Erythroblast (primary cell): ENCODE measurements at places on chromosomes 6 and 20.

DNA sequence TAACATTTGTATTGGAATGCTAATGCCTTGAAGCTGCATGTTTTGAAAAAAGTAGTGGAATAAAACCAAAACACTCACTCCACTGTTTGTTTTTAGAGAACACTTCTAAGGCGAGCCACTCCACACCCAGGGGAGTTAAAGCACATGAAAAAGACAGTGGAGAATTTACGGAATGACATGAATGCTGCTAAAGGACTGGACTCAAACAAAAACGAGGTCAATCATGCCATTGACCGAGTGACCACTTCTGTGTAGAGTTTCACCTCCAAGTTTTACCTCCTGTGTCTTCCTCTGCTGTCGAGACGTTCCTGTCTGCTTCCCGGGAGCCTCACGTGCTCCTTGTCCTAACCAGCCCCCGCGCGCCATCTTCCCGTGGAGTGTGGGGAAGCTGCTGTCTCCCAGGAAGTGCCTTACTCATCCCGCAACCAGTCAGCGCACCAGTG, 127.8 kb downstream of the LRRC1 start:
- no peak for DNase-seq

DNA sequence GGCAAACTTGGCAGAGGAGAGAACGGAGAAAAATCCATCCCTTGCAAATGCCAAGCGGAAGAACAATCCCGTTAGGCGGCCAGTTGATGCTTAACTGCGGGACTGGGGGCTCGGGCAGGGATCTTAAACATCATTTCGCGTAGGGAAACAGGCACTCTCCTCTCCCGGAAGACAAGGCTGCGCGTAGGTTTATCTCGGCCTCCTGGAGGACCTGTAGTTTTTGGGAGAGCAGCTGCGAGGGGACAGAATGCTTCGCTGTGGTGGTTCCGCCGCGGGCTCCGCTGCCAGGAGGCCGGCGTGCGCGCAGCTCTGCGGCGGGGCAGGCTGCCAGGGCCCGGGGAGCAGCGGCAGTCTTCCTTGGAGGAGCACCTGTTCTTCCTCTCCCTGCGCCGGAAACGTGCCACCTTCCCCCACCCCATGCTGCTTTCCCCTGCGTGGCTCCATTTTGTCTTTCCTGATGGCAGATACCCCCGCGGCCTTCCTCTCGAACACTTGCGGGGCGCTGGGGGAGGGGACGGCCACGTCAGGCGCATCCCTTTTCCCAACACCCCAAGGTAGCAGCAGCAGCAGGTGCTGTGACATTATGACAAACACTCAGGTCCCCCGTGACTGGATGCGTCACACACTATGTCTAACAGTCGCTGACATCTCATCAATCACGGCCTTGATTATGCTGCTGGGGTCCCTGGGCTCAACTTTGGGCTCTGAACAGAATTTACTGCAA, 230.7 kb upstream of the BTBD3 start:
- DNase-seq: no peak

- DNase-seq: peak; percentile 2
Observed at GRCh38 chr6:118677193-118677592, 25.8 kb upstream of the CEP85L start.

DNA sequence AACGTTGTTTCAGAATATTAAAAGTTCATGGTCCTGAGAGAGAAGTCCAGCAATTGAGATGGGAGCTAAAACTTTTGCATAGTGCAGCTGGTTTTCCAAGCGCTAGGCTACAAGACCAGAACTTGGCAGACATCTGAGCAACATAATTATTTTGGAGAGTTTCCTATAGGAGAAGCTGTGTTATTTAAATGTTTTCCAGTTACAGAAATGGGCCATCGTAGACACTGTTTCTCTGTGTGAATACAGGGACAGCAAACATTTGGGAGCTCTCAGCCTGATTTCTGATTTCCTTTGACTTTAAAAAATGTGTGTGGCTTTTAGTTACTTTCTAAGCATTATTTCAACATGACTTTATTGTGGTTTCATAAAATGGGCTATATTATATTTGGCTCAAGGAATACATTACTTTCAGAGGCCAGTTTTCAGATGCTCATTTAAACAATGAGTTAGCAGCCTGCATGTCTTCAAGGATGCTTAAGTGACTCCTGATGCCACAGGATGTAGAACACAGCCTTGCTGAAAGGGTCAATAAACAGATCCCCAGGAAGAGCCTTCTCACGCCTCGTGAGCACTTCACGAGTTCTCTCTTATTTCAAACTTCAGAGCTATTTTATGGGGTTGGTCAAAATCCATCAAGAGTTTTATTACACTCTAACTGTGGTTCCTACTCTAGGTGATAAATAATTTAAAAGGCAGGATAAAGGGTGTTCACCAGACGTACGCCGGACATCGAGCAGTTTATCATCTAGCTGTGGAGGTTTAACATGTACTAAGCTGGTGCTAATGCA, 193.8 kb downstream of the SMOC2 start:
- no peak for DNase-seq

- DNase-seq: no peak
Observed at GRCh38 chr20:25437153-25437581, 29.7 kb downstream of the GINS1 start.

DNA sequence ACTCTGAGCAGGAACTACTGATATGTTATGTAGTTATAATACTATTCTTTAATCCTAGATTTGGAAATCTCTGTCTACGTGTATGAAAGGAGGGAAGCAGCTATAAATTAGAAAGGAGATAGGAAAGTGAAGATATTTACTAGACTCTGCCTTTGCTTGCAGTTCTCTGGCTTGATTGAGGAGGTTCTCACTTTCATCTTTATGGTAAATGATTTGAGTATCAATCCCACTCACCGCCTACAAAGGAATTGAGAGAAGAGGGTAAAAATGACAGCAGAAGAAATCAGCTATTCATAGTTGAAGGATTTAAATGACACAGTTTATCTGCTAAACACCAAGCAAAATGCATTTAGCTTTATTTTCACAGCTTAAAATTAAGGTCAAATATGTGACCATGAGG, 67.3 kb downstream of the FAM229B start:
- no peak for DNase-seq

GRCh38 chr20:37166867-37167266, 12.3 kb upstream of the RPN2 start:
- no peak for DNase-seq

GRCh38 chr6:105954148-105954547, 132.0 kb upstream of the PRDM1 start:
- DNase-seq: no peak

GRCh38 chr6:101607111-101607690, 213.7 kb downstream of the GRIK2 start:
- DNase-seq: no peak

GRCh38 chr6:36128073-36128472, 2.2 kb upstream of the MAPK13 start:
- no peak for DNase-seq

DNA sequence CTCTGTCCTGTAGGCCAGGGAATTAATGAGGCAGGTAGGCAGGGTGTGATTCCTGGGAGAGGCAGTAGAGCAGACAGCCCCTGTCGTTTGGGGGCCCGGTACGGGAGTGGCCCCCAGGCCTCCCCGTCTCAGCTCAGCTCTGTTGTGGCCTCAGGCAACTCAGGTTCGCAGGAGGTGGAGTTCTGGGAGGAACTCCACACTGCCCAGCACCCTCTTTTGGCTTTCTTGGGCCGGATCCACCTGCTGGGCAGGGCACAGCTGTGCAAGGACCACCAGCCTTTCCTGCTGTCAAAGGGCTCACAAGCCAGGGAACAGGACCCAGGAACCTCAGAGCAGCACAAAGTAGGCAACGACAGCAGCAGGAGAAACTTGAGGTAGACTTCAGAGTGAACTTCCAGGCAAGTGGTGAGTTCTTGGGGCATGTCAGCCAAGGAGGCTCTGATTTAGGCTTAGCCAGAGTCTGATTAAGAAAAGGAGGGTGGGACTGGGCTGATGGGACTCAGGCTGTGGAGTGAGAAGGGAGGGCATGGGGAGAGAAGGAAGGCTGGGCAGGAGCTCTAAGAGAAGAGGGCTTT, 36.9 kb downstream of the RAB44 start:
- DNase-seq: no peak

DNA sequence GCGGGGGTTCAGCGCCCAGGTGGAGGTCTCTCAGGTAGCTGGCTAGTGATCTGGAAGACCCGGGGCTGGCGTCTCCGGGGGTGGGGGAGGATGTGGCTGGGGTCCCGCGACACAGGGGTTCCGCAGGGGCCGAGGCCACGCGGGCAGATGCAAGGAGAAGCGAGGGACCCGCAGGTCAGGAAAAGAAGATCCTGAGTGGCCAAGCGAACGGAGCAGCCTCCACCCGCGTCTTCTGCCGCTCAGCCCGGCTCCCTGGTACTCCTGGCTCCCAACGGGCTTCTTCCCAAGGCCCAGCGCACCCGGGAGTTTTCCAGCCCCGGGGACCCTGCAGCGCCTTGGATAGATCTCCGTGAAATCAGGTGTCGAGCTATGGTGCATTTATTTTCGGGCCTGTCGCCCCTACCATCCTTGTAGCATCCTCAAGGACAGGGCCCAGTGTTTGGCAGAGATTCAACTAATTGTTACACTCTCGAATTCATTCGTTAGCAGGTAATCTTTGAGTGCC, 682 bp upstream of the CHD6 start:
- DNase-seq: peak; percentile 30

- DNase-seq: no peak
Observed at GRCh38 chr6:144823131-144823530, 538.0 kb downstream of the UTRN start.

DNA sequence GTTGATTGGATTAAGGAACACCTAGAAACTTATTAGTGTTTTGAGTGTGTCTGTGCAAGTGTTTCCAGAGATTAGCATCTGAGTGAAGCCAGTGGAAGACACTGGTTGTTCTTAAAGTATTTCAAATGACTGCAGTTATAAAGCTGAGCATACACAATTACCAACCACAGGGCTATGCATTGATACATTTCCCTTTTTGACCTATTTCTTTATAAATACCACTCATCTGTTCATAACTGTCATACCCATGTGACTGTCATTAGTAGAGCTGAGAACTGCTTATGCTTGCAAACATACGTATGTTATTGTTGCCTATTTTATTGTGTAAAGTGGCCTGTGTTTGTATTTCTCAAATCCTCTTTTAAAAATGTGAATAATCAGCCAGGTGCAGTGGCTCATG, 15.3 kb upstream of the ZC3H12D start:
- no peak for DNase-seq

GRCh38 chr6:159110013-159110412, 59.2 kb upstream of the FNDC1 start:
- DNase-seq: peak; percentile 66

- peak; percentile 29 for DNase-seq
Observed at GRCh38 chr6:33172688-33173534, 19.4 kb downstream of the COL11A2 start.

- no peak for DNase-seq
Observed at GRCh38 chr6:139920027-139920775, 545.8 kb upstream of the CITED2 start.

DNA sequence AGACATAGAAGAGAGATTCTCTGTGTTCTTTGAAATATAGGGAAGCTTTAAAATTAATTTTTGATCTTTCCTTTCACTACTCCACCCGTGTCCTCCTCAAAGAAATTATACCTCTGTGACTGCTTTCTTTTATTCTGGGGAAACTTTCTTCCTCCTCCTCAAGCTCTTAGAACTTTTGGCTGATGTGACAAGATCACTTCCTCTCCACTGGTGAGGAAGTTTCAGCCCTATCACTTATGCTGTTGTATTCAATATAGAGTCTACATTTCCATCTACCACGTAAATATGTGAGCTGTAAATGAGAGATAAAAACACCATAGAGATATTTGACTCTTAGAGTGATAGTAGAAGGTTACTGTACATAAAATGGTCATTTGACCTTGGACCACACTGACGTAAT, 141.9 kb upstream of the SASH1 start:
- no peak for DNase-seq

- peak; percentile 19 for DNase-seq
Observed at GRCh38 chr6:11929241-11929835, 82.8 kb upstream of the HIVEP1 start.

DNA sequence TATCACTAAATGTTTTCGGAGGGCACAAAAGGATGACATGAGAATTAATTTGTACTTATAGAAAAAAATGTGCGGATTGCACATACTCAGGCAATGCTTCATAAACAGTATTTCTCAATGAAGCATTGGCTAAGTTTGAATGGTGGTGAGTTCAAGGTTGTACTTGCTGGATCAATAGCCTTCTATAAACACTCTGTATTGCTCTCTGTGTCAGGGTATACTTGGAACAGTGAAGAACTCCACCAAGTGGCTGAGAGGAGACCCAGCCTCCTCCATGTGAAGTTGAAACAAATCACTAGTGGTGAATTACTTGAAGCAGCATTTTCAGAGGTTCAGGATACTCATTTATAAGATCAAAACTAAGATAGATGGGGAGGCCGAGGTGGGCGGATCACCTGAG, 360.6 kb downstream of the RIMS1 start:
- no peak for DNase-seq

DNA sequence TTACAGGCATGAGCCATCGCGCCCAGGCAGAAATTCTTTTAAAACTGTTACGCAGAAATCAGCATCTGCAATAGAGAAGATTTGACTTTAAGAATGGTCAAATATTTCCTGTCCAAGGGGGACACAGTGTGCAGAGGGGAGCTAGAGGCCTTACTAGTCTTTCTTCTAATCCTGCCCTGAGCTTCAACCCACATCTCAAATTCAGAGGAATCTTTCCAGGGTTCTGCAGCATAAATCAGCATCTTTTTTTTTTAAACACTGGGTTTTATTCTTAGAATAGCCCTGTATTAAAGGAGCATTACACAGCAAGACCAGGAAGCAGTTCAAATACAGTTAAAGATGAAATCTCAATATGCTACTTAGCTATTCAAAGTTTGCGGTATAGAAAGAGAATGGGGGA, 81.1 kb downstream of the DTNBP1 start:
- no peak for DNase-seq

- no peak for DNase-seq
Observed at GRCh38 chr6:83384751-83385150, 46.1 kb downstream of the ME1 start.
